Islet precursor cell (in vitro differentiated cells): ENCODE measurements at places on chromosomes 6 and 20.

- DNase-seq = no peak
Measured at GRCh38 chr6:153449279-153449678, 318.2 kb upstream of the RGS17 start.

DNA sequence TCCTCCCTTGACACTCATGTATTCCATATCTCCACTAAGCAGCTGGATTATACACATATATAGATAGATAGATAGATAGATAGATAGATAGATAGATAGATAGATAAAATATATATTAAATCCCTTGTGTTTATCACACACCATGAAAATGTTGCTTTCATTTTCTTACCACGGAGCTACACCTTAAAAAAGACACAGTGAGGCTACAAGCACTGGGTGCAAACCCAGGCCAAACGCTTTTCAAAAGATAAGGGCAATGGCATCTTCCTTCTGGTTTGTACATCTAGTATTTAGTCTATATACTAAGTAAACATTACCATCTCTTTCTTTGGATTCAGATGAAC lies 377.1 kb downstream of the ESR1 start:
- DNase-seq = no peak

GRCh38 chr20:56552911-56553629 lies 20.0 kb downstream of the FAM209B start:
- peak; percentile 70 for DNase-seq

- no peak for DNase-seq
Measured at GRCh38 chr20:9491324-9491723, 23.1 kb upstream of the LAMP5 start.

DNA sequence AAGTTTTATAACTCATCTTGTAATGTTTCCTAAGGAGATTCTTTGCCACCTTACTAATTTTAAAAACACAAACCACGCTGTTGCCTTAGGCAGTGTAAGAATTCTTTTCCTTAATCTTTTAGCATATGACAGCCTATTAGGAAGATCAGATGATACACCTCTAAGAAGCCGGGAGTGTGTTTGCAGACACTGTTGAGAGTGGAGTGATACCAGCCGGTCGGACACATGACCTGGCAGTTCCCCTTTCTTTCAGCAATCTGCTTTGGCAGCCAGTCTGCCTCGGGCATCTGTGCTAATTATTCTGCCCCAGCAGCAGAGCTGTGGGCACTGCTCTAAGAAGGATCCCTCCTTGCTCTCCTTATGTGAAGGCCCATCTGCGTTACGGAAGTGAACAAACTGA lies 50.9 kb downstream of the PLCB4 start:
- no peak for DNase-seq

DNA sequence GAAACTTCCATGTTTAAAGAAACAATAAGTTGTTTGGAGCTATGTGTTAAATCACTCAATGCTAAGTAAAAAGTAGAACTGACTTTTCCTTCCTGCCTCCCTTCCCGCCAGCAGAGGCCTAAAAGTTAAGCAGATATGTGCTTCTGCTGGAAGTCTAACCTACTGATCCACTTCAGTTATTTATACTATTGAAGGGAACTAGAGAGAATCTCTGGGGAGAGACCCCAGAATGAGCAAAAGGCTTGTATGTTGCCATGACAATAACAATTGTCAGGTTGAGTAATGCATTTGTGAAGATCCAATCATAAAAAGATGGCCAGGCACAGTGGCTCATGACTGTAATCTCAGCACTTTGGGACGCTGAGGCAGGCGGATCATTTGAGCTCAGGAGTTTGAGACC lies 24.7 kb downstream of the MGME1 start:
- no peak for DNase-seq

- DNase-seq = peak; percentile 77
Measured at GRCh38 chr20:35560105-35560511, 18.2 kb downstream of the ERGIC3 start.

GRCh38 chr6:112690497-112691202 lies 343.5 kb downstream of the RFPL4B start:
- DNase-seq = no peak

GRCh38 chr6:56851541-56852259 lies 103.2 kb upstream of the BEND6 start:
- DNase-seq = peak; percentile 79

- no peak for DNase-seq
Measured at GRCh38 chr6:2502096-2502997, 248.4 kb downstream of the MYLK4 start.

- no peak for DNase-seq
Measured at GRCh38 chr6:107523794-107524193, 33.9 kb downstream of the SOBP start.

DNA sequence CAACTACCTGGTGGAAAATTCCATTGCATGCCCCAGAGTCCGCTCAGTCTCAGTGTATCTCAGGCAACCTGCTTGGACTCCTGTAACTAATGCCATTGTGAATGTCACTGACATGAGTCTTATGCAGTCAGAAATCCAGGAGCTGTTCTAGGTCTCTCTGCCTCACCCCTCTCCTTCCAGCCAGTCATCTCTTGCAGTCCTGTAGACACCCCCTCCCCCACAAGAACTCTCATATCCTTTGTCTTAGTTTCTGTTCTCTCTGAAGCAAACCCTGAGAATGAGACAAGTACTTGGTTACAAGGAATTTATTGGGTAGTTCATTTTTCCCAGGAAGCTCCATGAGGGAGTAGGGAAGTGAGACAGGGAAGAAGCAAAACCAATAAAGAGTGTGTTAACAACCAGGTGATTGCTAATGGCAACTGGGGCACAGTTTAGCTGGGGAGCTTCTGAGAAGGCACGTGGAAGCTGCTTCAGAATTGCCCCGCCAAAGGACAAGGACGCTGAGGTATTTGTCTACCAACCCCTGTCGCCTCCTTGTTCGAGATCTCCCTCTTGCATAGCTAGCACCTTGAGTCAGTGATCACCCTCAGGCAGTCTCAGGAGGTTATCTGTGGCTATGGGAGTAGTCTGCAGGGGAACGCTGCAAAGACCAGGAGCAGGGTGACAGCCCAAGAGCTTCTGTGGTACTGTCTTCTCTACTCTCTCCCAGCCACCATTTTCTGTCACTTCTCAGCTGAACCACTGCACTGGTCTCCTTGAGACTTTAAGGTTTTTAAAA lies 911.4 kb upstream of the FLRT3 start:
- peak; percentile 75 for DNase-seq

DNA sequence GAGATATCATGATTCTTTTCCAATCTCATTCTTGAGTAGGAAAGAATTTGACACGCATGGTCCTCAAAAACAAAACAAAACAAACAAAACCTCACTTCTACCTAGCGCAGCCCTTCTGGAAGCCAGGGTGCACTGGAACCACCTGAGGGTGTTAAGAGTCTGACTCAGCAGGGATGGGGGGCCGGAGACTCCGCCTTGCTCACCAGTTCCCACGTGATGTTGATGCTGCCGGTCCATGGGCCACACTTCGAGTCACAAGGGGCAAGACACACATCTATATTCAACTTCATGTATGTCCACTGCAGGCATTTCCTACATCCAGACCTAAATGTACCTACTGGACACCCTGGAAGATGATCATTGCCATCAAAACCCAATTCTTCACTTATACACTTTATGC lies 30.4 kb downstream of the BFSP1 start:
- peak; percentile 49 for DNase-seq

DNA sequence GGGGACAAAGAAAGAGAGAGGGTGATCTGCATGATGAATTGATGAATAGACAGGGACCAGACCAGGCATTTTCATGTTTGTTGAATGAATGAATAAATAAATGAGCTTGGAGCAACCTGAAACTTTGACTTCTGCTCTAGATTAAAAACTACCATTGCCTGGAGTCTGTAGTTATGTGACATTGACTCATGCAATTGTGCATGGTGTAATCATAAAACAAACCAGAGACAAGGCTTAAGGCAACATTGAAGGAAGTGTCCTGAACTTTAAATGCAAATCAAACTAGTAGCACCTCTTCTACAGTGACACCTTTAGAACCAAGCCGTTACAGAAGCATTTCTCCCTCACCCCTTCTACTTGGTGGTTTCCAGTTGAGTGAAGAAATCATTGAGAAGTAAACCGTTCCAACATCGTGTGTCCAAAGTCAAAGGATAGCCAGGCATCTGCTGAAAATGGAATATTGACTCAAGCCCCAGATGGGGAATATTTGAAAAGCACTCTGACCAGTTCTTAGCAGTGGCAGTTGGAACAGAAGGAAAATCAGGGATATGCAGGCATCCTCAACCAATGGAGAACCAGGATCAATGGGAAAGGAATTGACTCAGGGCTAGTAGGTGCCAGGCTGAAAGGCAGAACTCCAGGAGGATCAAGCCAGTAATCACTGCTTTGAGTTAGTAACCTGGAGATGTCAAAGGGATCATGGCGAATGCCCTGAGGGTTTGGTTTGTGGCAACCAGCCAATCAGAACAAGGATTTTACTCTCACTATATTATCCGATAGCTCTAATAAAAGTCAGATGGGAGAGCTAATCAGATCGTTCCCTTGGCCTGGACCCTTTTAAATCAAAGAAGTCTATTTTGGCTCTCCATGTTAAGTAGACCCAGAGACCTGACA lies 171.2 kb upstream of the TSHZ2 start:
- no peak for DNase-seq

- no peak for DNase-seq
Measured at GRCh38 chr20:10350188-10350842, 83.7 kb downstream of the MKKS start.

DNA sequence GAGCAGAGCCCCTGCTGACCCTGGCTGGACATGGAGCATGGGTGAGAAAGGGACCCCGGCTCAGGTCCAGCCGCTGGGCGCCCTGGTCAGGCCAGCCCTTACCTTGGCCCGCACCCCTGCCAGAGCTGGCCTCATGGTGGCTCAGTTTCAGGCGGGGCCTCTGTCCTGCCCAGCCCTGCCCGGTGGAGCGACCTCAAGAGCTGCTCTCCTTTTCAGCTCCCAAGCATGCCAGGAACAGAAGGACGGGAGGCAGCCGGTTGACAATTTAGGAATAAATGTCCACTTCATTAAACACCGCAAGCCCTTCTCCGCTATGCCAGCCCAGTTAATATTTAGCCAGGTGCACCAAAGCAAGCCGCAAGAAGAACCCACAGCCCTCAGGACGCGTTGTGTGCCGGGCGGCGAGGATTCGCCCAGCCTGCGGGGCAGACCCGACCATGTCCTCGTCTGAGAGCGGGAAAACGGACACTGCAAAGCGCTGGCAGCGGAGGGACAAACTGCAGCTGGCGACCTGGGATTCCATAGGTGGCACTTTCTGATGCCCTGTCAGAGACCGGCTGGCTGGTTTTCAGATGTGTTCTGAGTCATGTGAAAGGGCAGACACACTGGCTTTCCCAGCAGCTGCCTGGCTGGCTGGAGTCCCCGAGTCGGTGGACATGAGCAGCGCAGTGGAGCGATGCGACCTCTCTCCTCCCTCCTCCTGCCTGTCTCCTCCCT lies 221.9 kb downstream of the TTLL2 start:
- no peak for DNase-seq

GRCh38 chr20:63176427-63177133 lies 39.4 kb downstream of the YTHDF1 start:
- no peak for DNase-seq

GRCh38 chr6:89736893-89737292 lies 82.7 kb downstream of the MDN1 start:
- no peak for DNase-seq

DNA sequence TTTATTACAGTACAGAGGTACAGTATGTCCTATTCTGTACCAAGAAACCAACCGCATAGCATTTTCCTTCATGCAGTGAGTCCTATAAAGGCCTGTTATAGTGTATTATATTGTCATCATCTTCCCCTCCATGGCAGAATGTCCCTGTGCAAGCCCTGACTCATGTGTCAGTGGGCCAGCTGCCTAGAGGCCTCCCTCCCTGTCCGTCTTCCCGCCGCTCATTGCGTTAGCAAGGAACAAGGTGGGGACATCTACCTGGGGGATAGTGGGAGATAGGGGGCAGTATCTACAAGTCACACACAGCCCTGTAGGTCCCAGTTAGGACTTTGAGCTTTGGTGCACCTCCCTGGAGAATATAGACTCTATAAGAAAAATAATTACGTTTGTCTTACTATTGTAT lies 27.1 kb downstream of the ARFGEF2 start:
- no peak for DNase-seq

GRCh38 chr6:93248631-93249030 lies 170.7 kb downstream of the EPHA7 start:
- no peak for DNase-seq

DNA sequence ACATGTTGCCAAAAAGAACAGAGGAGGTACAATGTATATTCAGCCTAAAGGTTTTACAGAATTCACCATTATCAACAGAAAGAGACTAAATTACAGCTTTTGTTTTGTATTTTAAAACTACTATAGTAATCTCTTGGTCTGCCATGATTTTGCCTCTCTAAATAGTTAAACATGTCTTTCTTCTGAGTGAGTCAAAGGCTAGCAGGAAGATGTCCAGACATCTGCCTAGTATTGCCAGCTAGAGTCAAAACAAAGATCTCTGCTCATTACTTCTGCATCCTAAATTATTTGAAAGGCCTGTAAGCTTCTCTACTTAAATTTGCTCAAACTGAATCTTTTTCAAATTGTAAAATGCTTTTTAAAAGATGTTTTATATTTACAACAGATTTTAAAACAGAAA lies 8.8 kb downstream of the ASF1A start:
- no peak for DNase-seq

GRCh38 chr6:2725999-2726567 lies 24.6 kb downstream of the MYLK4 start:
- peak; percentile 75 for DNase-seq

- peak; percentile 23 for DNase-seq
Measured at GRCh38 chr20:33359399-33360261, 41.7 kb downstream of the CDK5RAP1 start.

GRCh38 chr6:105759946-105760345 lies 326.2 kb upstream of the PRDM1 start:
- DNase-seq = no peak

- peak; percentile 77 for DNase-seq
Measured at GRCh38 chr6:6771224-6771945, 182.9 kb downstream of the LY86 start.

DNA sequence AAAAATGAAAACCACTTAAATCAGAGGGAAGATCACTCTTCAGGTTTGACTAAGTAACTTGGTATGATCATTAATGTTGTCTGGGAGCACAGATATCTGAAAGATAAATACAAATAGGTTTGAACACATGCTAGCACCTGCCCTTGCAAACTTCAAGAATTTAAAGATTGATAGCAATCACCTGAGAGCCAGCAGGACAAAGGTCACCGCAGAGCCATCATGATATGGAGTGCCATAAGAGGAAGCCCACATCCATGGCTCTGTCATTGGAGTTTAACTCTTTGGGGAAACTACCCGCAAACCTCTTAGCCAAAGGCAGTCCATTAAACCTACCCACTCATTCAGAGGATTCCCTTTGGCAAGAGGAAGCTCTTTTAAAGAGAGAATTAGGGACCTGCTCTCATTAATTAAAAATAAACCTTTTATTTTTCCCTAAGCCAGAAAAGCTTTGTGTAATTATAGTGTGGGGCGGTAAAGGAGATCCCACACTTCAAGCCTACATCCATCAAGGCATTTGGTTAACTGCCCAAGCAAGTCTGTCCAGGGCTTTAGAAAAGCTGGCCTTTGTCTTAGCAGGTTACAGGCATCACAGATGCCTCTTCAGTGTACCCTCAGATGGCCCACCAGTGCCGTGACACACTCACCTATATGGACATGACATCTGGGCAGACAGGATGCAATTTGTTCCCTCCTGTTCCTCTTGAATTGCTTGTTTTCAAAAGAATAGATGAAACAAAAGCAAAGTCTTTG lies 73.0 kb downstream of the SASH1 start:
- DNase-seq = no peak

- DNase-seq = no peak
Measured at GRCh38 chr20:25046181-25046641, 11.7 kb downstream of the ACSS1 start.

GRCh38 chr6:99330159-99330558 lies 19.3 kb downstream of the FAXC start:
- DNase-seq = no peak
